ENCODE measurements at places on chromosomes 7 and 10.

- no peak for DNase-seq
Measured at GRCh38 chr10:29804025-29804852, 169.5 kb upstream of the SVIL start.

DNA sequence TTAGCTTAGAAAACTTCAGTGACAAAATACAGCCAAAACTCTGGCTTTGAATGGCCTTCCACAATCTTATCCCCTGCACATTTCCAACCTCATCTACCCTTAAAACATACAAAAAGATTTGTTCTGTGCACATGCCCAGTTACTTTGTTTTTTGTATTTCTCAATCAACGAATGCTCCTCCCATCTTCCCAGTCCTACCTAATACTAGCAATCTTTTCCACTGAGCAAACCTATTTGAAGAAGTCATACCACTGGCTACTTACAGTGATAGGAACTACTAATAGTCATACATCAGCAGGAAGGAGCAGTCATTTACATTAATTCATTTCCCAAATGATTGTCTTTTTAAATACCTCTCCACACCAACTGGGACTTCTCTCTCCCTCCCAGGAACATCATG lies 2.5 kb downstream of the USP54 start:
- no peak for DNase-seq

DNA sequence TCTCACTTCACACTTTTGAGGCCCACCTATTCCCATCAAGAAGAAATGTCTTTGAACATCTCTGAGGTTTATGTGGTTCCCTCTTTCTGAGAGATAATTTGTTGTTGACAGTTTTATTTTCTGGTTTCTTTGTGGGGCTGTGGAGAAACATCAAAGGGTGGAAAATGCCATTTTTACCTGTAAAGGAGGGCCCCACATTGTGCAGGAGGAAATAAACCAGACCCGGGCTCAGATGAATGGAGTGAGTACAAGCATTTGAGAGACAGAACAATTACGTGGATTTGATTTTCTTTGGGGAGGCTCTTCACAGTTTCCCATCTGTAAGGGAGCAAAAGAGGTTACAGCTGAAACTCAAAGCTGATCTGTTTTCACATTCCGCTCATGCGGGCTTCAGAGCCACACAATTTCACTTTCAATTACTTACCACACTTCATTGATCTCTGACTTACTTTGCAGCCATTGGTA lies 29.8 kb downstream of the ITPRIP start:
- DNase-seq: no peak

DNA sequence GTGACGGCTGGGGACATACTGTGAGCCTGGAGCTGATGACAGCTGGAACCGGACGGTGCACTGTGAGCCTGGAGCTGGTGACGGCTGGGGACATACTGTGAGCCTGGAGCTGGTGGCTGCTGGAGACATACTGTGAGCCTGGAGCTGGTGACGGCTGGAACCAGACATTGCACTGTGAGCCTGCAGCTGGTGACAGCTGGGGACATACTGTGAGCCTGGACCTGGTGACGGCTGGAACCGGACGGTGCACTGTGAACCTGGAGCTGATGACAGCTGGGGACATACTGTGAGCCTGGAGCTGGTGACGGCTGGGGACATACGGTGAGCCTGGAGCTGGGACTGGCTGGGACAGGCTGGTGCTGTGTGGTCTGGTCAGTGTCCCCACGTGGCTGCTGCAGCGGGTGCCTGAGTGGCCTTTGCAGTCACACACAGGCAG lies 47.9 kb downstream of the PTPRN2 start:
- no peak for DNase-seq

GRCh38 chr10:72557362-72557761 lies 68.5 kb downstream of the MICU1 start:
- DNase-seq: no peak

- DNase-seq: no peak
Measured at GRCh38 chr7:94630855-94631254, 25.1 kb downstream of the SGCE start.

DNA sequence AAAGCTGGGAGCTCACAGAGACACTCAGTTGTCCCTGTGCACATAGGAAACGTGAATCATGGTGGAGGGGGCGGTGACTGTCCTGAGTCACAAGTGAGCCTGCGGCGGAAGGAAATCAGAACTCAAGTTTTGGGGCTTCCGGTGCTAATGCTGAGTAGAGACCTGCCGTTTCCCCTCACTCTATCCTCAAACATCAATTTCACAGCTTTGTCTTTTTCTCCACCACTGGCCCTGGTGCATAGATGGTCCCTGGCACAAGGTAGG lies 21.9 kb downstream of the ADCYAP1R1 start:
- DNase-seq: no peak

GRCh38 chr10:32123021-32123420 lies 66.8 kb upstream of the KIF5B start:
- no peak for DNase-seq

Measured in CD4-positive, alpha-beta T cell treated with Interleukin-15 for 1 hour (primary cell).